ENCODE measurements at places on chromosomes 11 and 22. TPM values are rescaled to one million over a fixed set of nuclear protein-coding genes. Genes with fewer than 3 reads are reported as not detected.
A peak's percentile ranks its signal among the peaks of the same experiment; 100 is the strongest.

DNA sequence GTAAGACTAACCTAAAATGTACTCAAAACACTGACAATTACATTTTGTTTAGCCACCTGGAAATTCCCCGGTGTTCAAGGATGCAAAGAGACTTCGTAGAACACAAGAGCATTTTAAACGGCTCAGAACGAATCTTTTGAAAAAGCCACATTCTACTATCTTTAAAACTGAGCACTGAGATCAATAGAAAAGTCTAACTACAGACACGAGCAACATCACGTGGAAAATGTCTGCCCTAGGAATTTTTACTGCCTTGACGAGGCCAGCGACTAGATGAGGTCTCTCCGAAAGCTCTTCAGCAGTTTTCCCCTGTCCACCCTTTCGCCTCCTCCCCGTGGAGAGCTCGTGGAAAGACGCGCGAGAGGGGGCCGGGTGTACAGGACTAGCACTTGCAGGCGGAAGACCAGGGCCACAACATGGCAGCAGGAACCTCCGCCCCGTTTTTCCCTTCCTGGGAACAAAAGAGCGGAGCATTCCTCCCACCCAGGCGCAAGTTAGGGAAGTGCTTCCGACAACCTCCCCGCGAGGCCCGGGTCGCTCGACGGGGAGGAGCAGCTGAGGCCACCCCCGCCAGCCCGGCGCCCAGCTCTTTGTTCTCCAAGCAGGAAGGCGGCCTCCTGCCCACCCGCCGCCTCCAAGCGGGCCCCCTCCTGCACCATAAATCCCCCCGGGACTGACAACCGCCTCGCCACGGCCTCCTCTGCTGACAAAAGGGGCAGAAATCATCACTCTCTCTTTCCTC lies 1.1 kb downstream of the EIF4G2 start:
- peak overlapping the region; percentile 81 for H3K4me3 ChIP-seq
- H3K4me1 ChIP-seq: peaks cover 11% of the 10 kb centered on the region
- DNase-seq: peak; percentile 61
- H3K36me3 ChIP-seq: peaks cover 6% of the 10 kb centered on the region
- H3K27me3 ChIP-seq: no peaks in the 10 kb centered on the region

DNA sequence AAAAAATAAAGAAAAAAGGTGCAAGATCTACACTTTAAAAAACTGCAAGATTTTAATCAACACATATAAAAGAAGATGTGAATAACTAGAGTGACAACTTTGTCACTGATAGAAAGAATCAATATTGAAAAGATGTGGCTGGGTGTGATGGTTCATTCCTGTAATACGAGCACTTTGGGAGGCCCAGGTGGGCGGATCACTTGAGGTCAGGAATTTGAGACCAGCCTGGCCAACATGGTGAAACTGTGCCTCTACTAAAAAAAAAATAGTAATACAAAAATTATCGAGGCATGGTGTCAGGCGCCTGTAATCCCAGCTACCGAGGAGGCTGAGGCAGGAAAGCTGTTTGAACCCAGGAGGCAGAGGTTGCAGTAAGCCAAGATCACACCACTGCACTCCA lies 21.0 kb upstream of the FBLN1 start:
- peak overlapping the region; percentile 88 for H3K27ac ChIP-seq
- DNase-seq: no peak
- no peaks in the 10 kb centered on the region for H3K27me3 ChIP-seq
- peaks cover 63% of the 10 kb centered on the region for H3K4me1 ChIP-seq

DNA sequence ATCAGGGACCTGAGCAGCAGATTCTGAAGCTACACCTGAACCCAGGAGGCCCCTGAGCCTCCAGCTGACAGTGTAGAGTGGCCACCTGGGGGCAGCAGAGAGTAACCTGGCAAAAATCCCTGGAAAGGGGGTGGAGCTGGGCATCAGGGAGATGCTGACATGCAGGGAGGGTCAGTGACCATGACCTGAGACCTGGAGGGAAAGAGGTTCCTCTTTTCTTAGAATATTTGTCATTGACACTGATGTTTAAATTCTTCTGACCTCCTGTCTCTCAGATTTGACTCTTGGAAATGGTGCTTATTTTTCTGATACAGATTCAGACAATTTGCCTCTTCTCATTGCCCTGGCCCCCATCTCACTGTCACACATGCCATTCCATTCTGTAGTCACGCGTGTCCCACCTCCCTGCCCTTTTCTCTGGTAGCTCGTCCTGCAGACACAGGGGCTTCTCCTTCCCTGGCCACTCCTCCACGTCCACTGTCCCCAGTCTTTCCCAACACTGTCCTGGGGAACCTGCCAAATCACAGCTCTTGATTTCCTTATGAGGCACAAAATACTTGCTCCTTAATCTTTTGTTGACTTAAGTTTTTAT lies 117.2 kb upstream of the IGLL5 start:
- no peaks in the 10 kb centered on the region for H3K4me1 ChIP-seq
- H3K27me3 ChIP-seq: no peaks in the 10 kb centered on the region
- no peak overlapping the region for H3K4me3 ChIP-seq
- peak; percentile 81 for DNase-seq

GRCh38 chr11:96154802-96155520 lies 188.0 kb downstream of the MAML2 start:
- no peaks in the 10 kb centered on the region for H3K27me3 ChIP-seq
- H3K4me1 ChIP-seq: peaks cover 40% of the 10 kb centered on the region
- no peak for DNase-seq
- H3K4me3 ChIP-seq: no peak overlapping the region
- no peaks in the 10 kb centered on the region for H3K36me3 ChIP-seq

DNA sequence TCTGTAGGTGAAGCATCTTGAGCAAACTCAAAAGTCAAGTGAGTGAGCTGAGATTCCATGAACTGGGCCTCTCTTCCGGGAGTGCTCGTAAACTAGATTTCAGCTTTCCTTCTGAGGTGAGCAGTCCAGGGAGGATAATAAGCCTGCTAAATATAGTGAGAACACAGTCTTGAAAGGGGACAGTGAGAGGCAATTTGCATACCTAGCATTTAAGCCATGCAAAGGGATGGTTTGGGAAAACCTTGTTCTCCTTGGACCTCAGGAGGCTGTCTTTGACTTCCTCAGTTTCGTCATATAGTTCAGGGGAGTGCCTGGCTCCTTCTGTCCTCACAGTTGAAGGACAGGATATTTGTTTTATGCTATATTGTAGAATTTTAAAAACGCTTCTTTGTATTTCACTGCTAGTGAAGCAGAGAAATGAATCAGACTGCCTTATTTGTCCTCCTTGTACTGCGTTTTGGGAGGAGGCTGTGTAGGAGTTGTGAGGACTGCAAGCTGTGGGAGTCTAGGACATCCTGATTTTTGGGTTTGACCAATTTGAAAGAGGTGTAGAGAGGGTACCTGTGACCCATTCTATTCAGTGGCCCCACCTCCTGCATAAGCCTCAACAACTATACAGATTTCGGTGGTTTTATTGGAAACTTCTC lies 11.0 kb upstream of the SORL1-AS1 start:
- no peak for DNase-seq
- no peak overlapping the region for H3K27ac ChIP-seq
- H3K4me1 ChIP-seq: peaks cover 48% of the 10 kb centered on the region
- no peak overlapping the region for H3K4me3 ChIP-seq

GRCh38 chr11:125173556-125173955 lies 9.0 kb downstream of the PKNOX2 start:
- no peaks in the 10 kb centered on the region for H3K4me1 ChIP-seq
- H3K36me3 ChIP-seq: no peaks in the 10 kb centered on the region
- DNase-seq: no peak
- H3K4me3 ChIP-seq: no peak overlapping the region

GRCh38 chr11:64799623-64800302 lies 3.3 kb downstream of the MAP4K2 start:
- H3K27ac ChIP-seq: no peak overlapping the region
- H3K4me3 ChIP-seq: no peak overlapping the region
- no peaks in the 10 kb centered on the region for H3K27me3 ChIP-seq
- DNase-seq: no peak
- H3K36me3 ChIP-seq: peaks cover 1% of the 10 kb centered on the region

DNA sequence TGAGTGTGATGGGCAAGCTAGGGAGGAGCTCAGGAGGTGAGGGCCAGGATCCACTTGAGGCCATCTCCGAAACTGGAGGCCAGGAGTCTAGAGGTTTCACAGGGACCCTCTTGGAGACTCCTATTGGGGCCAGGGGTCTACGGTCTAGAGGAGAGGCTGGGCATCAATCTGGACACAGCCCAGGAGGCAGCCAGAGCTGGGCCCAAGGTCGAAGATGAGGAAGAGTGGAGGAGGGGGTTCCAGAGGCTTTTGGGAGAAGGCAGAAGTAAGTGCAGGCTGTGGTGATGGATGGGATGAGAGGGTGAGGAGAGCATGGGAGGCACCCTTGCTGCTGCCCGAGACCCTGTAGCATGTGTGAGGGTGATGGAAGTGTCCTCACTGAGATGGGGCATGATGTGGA lies 56.6 kb downstream of the LRRC32 start:
- H3K4me3 ChIP-seq: no peak overlapping the region
- H3K27ac ChIP-seq: no peak overlapping the region
- H3K4me1 ChIP-seq: no peaks in the 10 kb centered on the region
- no peaks in the 10 kb centered on the region for H3K36me3 ChIP-seq
- no peak for DNase-seq

DNA sequence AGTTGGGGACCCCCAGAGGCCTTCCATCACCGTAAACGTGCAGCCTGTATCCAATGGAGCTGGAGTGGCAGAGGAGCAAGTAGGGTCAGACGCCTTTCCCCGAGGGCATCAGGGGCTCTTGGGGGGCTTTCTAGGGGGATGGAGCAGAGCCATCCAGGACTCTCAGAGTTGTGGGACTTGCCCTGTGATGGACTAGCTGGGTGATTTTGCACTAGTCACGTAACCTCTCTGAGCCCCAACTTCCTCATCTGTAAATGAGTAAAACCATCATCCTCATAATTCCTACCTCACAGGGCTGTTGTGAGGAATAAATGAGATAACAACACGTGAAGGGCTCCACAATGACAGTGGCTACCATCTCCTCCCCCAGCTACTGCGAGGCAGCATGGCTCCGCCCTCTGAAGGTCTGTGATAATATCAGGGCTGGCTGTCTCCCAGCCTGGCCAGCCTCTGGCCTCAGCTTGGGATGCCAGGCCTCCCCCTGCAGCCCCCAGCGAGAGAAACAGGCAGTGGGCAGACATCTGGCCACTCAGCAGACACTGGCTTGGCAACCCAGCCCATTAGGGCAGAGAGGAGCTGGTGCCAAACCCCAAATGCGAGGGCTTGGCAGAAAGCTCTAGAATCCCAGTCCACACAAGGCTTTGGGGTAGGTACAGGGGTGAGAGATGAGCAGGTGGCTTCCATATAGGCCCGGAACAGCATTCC lies 6.7 kb downstream of the USP2 start:
- DNase-seq: no peak
- peaks cover 28% of the 10 kb centered on the region for H3K4me1 ChIP-seq
- H3K4me3 ChIP-seq: no peak overlapping the region
- no peak overlapping the region for H3K27ac ChIP-seq
- H3K27me3 ChIP-seq: no peaks in the 10 kb centered on the region

GRCh38 chr11:122843281-122844141 lies 5.2 kb downstream of the CRTAM start:
- H3K27me3 ChIP-seq: no peaks in the 10 kb centered on the region
- no peak overlapping the region for H3K27ac ChIP-seq
- no peak for DNase-seq
- no peaks in the 10 kb centered on the region for H3K36me3 ChIP-seq
- no peak overlapping the region for H3K4me3 ChIP-seq
- peaks cover 10% of the 10 kb centered on the region for H3K4me1 ChIP-seq

- H3K27ac ChIP-seq: peak overlapping the region; percentile 58
- H3K27me3 ChIP-seq: no peaks in the 10 kb centered on the region
- peaks cover 47% of the 10 kb centered on the region for H3K4me1 ChIP-seq
- H3K36me3 ChIP-seq: no peaks in the 10 kb centered on the region
These were observed 121.5 kb downstream of the MAML2 start for GRCh38 chr11:96221244-96222070.

DNA sequence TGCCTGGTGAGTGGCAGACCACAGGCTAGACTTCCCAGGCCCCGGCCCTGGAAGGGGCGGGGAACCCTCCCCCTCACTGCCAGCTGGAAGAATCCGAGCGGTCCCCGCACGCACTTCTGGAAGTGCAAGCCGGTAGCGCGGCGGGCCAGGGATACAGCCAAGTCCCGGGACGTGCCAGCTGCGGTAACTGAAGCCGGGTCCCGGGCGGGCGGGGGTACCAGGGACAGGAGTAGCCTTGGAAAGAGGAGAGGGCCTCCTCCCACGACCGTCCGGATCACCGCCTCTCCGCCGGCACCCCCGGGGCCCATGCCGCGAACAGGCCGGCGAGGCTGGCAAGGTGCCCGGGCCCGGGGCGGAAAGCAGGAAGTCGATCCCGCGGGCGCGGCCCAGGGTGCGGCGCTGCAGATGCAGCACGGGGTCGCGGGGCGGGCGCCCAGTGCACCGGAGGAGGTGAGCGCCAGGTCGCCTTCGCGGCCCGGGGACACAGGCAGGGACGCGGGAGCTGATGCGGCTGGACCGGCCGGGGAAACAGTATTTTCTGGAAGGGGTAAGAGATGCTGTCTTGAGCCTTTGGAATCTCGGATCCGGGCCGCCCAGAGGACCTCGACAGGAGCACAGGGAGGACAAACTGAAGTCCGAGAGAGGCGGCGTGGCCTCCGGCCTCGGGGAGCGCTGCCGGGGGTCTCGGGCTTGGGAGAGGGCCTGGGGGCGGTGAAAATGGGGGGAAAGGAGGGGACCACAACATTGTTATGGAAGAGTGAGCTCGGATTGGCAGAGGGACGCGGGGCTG lies 783 bp upstream of the SLC35C1 start:
- DNase-seq: peak; percentile 53
- peaks cover 13% of the 10 kb centered on the region for H3K4me1 ChIP-seq
- H3K27me3 ChIP-seq: no peaks in the 10 kb centered on the region
- H3K27ac ChIP-seq: peak overlapping the region; percentile 75

- H3K4me1 ChIP-seq: peaks cover 14% of the 10 kb centered on the region
- no peak overlapping the region for H3K27ac ChIP-seq
- H3K36me3 ChIP-seq: no peaks in the 10 kb centered on the region
- no peak overlapping the region for H3K4me3 ChIP-seq
These were observed 3.8 kb upstream of the WNT7B start for GRCh38 chr22:45980761-45981160.

GRCh38 chr11:47863189-47863897 lies 15.2 kb upstream of the NUP160 start:
- H3K4me1 ChIP-seq: peaks cover 17% of the 10 kb centered on the region
- DNase-seq: no peak
- no peaks in the 10 kb centered on the region for H3K36me3 ChIP-seq
- H3K27ac ChIP-seq: no peak overlapping the region
- H3K4me3 ChIP-seq: no peak overlapping the region
- H3K27me3 ChIP-seq: no peaks in the 10 kb centered on the region

- DNase-seq: no peak
- no peaks in the 10 kb centered on the region for H3K36me3 ChIP-seq
- H3K27me3 ChIP-seq: no peaks in the 10 kb centered on the region
- H3K4me1 ChIP-seq: 0 out of 2 replicates have a peak, but pooled peaks cover 12% of the 10 kb centered on the region
- H3K27ac ChIP-seq: no peak overlapping the region
These were observed 110.5 kb upstream of the NARS2 start for GRCh38 chr11:78685156-78685555.

GRCh38 chr22:39381930-39382329 lies 17.6 kb upstream of the TAB1 start:
- no peak for DNase-seq
- H3K27me3 ChIP-seq: no peaks in the 10 kb centered on the region
- H3K27ac ChIP-seq: no peak overlapping the region
- H3K36me3 ChIP-seq: no peaks in the 10 kb centered on the region
- no peaks in the 10 kb centered on the region for H3K4me1 ChIP-seq
- H3K4me3 ChIP-seq: no peak overlapping the region

The CDKN1C gene
- 15.0 TPM for total RNA-seq

The LRRC32 gene
- 0.84 TPM for total RNA-seq

The OR2D3 gene
- not detected for total RNA-seq

The SPTBN2 gene
- 45.0 TPM for total RNA-seq

The FHIP1B gene
- total RNA-seq: 26.8 TPM

The PATE2 gene
- not detected for total RNA-seq

The GP1BB gene
- total RNA-seq: 1.0 TPM

Data from Caco-2 (cell line).